ENCODE measurements at places on chromosomes 6 and 20. TPM values are rescaled to one million over a fixed set of nuclear protein-coding genes. Genes with fewer than 3 reads are reported as not detected.

DNA sequence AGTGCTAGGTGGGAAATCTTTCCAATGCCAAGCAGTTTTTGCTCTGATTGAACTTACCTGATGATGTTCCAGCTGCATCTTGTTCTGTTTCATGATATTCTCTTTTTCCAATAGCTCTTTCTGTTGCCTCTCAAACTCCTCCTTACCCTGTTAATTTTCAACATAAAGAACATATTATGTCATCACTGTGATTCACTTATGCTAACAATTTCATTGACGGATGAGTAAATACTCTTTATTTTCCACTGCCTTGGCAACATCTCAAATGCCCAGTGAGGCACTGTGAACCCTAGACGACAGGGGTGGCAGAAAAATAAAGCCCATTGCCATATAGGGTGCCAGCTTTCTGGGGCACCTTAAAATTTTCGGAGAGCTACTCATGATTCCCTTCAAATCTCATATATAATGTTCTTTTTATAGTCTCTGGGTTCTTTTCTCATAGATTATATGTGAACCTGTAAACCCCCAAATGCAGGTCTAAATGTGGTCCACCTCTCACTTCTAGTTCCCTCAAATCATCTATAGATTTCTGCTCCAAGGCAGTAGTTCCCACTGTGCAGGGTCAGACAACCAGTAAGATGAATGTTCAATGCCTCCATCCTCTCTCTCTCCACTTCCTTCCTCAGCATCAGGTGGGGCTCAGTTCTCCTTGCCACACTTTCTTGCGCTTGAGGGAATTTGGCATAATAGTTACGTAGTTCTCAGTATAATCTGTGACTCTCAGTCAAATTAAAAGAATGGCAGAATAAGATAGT, 44.1 kb downstream of the NEDD9 start:
- DNase-seq: no peak

DNA sequence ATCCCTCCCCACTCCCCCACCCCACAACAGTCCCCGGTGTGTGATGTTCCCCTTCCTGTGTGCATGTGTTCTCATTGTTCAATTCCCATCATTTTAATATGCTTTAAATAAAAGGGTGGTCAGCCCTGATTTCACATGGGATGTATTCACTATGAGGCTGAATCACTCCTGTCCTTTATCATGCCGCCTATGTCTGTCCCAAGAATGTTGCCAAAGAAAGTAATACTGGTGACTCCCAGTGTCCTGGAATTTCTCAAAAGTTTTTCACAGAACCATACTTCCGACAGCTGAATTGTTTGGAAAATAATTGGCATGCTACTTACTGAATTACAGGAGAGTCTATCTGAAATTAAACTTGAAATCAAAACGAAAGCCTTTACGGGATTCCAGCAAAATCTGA, 217.7 kb downstream of the HAO1 start:
- no peak for DNase-seq

DNA sequence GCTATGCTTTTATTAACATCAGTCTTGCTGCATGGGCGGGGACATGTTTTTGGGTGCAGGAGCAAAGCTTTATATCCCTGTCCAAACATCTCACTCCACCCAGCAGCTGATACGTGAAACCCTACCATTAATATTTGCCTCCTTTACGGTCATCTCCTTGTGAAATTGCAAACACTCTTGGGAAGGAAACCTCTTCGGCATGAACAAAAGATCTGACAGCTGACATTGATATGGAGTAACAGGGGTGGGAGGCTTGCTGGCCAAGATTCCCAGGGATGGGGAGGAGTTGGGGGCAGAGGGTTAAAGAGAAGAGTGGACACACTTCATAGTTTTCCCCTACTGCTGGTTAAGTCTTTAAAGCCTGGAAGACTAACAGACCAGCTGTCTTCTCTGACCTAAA, 22.2 kb upstream of the VEGFA start:
- no peak for DNase-seq

The PAK5 gene
- 55.7 TPM for total RNA-seq

- no peak for DNase-seq
Measured at GRCh38 chr20:59039233-59039632, 3.4 kb downstream of the PRELID3B start.

DNA sequence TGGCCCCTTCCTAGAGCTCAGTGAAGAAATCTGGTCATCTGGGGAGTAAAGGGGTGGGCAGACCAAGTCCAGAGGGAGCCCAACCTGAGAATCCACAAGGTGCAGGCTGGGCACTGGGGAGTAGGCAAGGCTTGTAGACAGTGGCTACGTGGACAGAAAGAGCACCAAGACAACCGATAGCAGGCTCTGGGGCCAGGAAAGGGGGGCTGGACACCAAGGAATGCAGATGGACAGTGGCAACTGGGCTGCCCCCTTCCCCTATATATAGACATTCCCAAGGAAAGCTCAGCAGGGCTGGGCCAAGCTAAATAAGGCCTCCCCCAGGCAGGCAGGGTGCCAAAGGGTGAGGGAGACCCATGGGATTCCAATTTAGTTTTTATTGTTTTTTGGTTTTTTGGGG, 1.5 kb upstream of the TNNC2 start:
- no peak for DNase-seq

GRCh38 chr20:11083841-11084240, 410.0 kb upstream of the JAG1 start:
- no peak for DNase-seq

DNA sequence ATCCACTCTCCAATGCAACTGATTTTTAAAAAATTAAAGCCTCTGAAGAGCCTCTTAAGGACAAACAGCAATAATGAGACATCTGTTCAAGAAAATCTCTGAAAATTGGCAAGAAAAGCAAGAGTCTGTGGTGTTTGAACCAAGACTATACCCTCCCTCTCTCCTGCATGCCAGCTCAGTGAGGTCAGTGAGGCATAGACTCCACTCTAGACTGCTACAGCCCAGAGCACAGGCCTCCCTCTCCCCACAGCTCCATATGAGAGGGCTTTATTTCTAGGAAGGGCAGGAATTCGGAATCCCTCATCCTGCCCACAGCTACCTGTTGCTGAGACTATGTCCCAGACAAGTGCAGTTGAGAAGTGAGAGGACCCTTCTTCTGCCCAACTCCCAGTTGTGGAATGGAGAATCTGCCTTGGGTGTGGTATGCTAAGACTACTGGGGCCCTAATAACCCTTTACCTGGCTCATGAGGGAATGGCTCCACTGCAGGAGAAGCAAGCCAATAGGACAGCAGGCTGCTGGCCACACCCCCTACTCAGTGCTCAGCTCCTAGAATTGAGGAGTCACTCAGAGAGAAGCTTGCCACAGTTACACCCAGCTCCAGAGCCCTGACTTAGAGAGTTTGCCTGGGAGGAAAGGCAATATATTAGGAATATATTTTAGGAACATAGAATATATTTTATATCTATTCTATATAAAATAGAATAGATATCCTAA, 22.7 kb upstream of the HLA-DQA1 start:
- no peak for DNase-seq

DNA sequence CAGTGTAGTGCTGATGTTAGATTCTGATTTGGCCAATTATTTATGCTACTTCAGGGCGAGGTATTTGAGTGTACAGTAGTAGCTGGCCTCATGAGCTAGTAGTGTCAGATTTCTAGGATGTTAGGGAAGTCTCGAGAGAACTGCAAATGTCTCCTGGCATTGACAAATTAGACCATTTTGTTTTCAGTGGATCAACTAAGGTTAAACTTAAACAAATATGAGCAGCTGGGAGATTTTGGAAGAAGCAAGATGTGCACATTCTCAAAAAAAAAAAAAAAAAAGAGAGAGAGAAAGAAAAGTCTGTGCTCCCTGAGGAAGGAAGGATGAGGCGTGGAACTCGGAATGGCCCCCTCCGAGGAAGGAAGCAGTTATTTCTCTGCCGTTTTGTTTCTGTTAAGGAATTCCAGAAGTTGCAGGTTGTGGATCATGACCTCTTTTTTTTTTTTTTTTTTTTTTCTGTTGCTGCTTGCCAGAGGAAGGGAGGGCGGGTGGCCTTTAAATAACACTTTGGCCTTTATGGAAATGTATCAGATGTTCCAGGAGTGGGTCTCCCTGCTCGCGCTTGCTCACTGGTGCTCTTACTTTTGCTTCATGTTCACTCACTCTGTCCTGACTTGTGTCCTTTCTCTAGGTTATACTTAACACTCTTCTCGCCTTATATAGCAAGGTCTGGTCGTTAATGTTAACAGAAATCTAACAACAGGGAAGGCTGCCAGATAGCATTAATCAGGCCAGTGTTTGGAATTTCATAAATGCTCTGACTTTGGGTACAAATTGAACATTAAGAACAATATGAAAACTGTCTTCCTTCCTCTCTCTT, 124.4 kb downstream of the TCP11 start:
- no peak for DNase-seq

DNA sequence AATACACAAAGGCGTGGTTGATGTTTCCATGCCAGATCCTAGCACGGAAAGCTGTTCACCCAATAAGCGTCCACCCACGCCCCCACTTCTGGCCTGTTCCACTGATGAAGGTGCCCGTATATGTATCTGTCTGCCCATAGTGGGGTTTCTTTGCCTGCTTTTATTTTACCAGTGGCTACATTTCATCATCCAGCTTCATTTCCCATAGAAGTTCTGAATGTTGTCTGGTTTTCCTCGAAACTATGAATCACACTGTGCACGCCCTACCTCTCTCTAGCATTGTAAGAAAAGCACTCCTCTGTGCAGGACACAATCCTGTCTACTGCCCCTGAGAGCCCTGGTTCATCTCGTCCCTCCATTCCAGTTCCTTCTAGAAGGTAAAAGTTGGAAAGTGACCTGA, 8.8 kb upstream of the CD93 start:
- DNase-seq: no peak

GRCh38 chr20:57552471-57552870, 8.4 kb upstream of the PCK1 start:
- no peak for DNase-seq

- no peak for DNase-seq
Measured at GRCh38 chr6:156395276-156395675, 381.9 kb upstream of the ARID1B start.

DNA sequence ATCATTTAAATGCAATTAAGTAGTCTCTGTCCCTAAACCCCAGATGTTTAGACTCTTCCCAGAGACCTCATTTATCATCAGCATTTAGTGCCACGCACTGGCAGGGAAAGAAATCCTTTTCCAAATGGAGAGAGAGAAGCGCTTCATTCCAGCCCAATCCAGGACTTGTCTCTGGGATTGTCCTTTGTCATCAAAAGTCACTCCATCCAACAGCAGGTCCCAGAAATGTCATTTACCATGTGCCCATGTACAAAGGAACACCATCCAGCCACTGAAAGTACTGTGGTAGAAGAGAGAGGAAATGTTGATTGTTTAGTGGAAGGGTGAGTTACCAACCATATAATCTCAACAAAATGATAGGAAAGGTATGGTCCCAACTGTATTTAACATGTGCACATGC, 66.9 kb upstream of the SMIM28 start:
- DNase-seq: no peak

The TNFRSF6B gene
- not detected for total RNA-seq

- no peak for DNase-seq
Measured at GRCh38 chr20:3814928-3815495, 5.3 kb upstream of the AP5S1 start.

DNA sequence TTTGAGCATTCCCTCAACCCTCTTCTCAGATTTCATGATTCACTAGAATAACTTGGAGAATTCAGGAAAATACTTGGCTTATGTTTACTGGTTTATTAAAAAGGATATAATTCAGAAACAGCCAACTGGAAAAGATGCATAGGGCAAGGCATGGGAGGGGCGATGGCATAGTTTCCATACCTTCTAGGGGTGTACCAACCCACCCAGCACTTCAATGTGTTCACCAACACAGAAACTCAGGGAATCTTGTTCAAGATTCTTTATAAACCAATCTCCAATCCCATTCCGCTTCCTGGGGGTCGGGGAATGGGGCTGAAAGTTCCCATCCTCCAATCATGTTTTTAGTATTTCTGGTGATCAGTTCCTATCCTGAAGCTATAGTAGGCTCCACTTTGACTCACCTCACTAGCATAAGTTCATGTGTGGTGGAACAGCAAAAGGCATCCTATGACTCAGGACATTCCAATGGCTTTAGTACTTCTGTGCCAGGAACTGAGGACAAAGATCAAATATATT, 164.4 kb downstream of the SIM1 start:
- DNase-seq: no peak

DNA sequence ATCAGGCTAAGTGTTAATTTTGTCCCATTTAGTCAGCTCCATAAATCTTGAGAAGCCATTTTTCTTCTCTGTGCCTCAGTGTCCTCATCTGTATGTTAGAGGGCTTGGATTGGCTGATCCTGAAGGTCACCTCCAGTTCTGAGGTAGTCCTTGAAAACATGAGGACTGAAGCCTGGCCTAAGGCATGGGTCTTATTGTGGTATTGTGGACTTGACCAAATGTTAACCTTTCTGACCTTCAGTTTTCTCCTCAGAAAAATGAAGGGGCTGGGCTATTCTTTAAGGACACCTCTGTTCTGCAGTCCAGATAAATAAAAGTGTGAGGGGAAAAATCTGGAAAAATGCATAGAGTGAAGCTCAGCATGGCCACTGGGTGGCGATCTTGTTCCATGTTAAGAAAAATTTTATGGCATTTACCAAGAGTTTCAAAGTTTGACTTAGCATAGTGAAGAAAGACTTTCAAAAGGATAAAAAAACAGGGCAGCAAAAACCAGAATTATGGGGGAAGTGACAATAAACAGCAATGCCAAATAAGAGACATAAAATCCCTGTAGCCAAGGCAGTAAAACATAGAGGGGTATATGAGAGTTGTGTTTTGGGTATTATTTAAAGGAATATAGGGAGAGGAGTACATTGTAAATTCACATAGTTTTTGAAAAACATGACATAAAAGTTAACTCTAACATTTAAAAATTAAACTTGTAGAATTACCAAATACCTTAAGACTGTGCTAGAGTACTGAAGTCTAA, 13.2 kb upstream of the TFB1M start:
- no peak for DNase-seq

The CAGE1 gene
- under 0.01 TPM for total RNA-seq

DNA sequence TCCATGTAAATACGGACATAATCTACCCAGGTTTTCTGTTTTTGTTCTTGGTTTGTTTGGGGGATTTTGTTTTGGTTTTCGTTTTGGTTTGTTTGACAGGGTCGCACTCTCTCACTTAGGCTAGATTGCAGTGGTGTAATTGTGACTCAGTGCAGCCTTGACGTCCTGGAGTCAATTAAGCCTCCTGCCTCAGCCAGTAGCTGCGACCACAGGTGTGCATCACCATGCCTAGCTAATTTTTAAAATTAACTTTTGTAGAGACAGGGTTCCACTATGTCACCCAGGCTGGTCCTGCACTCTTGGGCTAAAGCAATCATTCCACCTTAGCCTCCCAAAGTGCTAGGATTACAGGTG, 37.8 kb upstream of the EYA4 start:
- no peak for DNase-seq

The ASIP gene
- not detected for total RNA-seq

The RGL2 gene
- total RNA-seq: 13.7 TPM

GRCh38 chr6:134235937-134236751, 81.8 kb downstream of the SGK1 start:
- no peak for DNase-seq
